ENCODE measurements at places on chromosomes 3 and 15. TPM values are rescaled to one million over a fixed set of nuclear protein-coding genes. Genes with fewer than 3 reads are reported as not detected.

DNA sequence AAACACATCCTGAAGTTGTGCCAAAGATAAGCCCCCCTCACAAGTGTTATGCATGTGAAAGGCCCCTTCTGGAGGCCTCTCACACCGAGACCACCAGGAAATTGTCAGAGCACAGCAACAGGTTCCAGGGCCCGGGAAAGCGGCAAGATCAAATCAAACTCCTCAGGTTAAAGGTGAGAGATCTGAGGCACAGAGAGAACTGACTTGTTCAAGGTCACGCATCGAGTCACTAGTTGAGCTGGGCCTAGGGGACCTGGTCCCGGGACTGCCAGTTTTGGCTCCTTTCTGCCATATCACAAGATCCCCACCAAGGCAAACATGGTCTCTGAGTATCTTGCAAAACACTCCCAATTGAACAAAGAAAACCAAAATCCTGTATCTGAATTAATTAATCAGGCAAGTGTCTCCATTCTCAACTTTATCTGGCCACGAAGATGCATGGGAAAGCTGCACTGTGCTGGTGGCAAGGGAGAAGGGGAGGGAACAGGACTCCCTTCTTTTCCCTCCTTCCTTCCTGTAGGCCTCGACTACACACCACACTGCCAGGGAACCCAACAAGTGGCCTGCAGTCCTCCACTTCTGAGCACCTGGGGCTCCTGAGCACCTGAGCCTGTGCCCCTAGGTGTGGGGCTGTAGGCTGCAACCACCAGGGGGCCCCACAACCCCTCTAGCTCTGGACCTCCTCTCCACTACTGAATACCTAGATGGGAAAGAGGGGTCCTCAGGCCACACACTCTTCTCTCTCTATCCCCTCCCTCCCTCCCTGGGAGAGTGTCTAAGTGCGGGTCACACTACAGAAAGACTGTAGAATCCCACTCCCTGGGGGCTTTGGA lies 37.3 kb downstream of the ANP32A start:
- no peak for DNase-seq

DNA sequence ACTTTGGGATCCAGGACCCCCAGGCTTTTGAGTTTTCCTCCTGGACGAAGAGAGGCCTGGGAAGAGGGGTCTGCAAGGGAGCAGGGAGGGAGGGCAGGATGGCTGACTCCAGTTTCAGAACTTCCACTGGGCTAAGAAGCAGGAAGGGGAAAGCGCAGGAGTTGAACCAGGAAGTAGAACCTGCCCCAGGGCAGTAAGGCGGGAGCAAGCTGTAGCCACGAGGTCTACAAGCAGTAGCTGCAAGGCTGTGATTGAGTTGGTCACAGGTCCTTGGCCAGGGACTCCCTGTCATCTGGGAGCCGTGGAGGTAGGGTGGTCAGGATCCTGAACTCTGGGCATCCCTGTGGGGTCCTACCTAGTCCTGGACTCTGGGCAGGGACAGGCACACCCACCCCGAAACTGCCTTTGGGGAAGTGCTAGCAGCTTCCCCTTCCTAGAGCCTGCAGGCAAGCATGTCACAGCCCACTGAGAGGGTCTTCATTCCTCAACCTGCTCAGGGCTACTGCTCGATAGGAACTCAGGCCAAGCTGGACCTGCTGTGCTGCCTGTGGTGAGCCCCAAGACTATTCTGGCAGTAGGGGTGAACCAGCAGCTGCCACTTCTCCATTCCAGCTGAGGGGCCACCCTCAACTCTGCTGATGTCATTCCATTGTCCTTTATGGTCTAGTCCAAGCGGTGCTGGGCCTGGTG lies 5.8 kb upstream of the GNAI2 start:
- DNase-seq = no peak

DNA sequence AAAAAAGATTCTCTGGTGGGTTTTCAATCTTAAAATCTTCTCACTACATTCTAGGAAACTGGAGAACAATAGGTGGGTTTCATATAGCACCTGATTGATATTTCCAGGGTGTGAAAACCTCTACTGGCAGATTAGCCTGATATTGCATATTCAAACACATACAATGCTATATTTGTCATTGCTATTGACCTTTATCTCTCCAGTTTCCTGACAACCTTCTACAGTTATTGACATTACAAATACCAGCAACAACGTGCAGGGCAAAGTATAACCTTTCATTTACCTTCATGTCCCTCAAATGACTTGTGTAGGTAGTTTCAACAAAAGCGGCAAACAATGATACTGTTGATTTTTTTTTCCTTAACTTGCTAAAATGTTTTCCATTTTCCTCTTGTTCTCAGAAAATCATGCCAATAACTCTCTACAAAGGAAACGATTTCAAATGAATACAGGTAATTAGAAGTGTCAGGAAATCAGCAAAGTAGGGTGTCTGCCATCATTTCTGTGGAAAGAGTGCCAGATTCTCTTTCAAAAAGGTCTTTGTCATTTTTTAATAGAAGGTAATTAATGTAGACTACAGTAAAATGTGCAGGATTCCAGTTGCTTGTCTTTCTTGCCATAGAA lies 72.6 kb upstream of the CDIN1 start:
- DNase-seq = no peak

DNA sequence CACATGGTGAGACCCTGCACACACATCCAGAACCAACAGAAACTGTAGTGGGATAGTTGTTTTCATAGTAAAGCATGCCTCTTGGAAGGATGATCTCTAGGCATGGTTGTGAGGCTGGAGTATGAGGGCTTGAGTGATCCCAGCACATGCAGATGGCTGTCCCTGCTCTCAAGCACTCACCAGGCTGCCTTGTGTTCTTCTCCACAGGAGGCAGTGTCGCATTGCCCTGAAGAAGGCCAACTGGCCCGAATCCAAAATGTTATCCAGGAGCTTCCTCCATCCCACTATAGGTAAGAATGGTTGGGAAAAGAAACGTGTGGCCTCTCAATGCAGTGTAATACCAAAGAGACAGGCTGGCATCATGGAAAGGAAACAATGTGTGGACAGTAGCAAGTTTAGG lies 82.7 kb downstream of the TMEM39A start:
- DNase-seq = no peak

DNA sequence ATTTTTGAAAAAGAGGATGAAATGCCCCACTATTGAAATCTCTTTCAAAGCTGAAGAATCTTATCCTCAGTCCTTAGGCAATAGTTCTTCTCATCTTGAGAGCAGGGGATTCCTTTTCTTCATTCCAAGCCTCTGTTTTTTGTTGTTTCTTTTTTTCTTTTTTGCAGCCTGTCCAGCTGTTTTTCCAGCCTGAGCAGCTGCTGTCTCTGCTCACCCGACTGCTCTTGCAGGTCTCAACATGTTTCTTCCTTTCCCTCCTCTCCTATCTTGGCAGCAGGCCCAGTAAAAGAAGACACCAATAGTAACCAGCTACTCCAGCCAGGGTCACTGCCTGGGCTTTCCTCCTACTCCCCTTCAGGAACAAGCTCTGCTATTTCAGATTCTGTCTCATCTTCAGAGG lies 23.8 kb downstream of the MEX3B start:
- DNase-seq = no peak

DNA sequence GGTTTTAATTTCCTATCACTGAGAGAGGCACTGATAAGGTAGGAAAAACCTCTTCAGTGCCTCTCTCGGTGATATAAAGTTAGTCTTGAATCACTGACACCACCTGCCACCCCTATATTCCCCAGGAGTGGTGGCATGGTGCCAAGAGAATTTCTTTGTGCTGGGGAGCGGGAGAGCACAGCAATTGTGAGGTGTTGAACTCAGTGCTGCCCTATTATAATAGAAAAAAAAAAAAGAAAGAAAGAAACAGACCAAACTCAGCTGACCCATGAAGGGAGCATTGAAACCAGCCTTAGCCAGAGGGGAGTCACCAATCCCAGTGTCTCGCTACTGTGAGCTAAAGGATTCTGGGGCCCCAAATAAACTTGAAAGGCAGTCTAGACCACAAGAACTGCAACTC lies 201.4 kb upstream of the STT3B start:
- no peak for DNase-seq

GRCh38 chr15:88802991-88803240 lies 320 bp upstream of the ACAN start:
- no peak for DNase-seq

DNA sequence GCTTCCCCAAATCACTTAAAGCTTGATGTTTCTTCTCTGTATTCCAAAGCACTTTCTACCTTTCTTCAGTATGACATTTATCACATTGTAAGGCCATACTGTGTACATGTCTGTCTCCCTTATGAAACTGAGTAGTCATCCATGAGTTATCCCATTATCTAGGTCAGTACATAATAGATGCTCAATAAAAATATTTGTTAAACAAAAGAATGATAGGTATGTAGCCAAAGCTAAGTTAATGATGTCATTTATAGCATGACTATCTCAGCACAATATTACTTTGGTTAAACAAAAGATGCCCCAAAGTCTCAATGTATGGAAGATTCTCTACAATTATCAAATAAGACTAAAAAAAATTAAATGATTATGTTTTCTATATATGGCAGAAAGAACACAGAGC lies 3.1 kb upstream of the TMCO5A start:
- DNase-seq = no peak

- no peak for DNase-seq
These were observed 9.1 kb upstream of the DAZL start for GRCh38 chr3:16614033-16615031.

GRCh38 chr3:4746241-4746958 lies 232.8 kb upstream of the BHLHE40 start:
- no peak for DNase-seq

- no peak for DNase-seq
These were observed 179.3 kb upstream of the LRTM1 start for GRCh38 chr3:55107187-55107586.

- no peak for DNase-seq
These were observed 61.3 kb downstream of the PPARG start for GRCh38 chr3:12349895-12350811.

The ASB14 gene
- not detected for total RNA-seq

The RTP3 gene
- not detected for total RNA-seq

The FBXO40 gene
- not detected for total RNA-seq

The CP gene
- total RNA-seq = 36.2 TPM

The CPN2 gene
- total RNA-seq = not detected

The PYGO1 gene
- total RNA-seq = 13.9 TPM

The MPI gene
- 31.1 TPM for total RNA-seq

The ZPLD1 gene
- total RNA-seq = 0.84 TPM

The RBP2 gene
- total RNA-seq = not detected

The RASGRP1 gene
- total RNA-seq = 3.1 TPM

The P2RY1 gene
- 3.1 TPM for total RNA-seq
